Activated naive CD4-positive, alpha-beta T cell (primary cell): ENCODE measurements at places on chromosomes 1 and 21.

- DNase-seq: no peak
Observed at GRCh38 chr1:72284348-72285073, 2.2 kb upstream of the NEGR1 start.

- DNase-seq: no peak
Observed at GRCh38 chr1:159999204-159999603, 32.6 kb downstream of the PIGM start.

- DNase-seq: no peak
Observed at GRCh38 chr1:157073944-157074685, 25.5 kb downstream of the ETV3L start.

DNA sequence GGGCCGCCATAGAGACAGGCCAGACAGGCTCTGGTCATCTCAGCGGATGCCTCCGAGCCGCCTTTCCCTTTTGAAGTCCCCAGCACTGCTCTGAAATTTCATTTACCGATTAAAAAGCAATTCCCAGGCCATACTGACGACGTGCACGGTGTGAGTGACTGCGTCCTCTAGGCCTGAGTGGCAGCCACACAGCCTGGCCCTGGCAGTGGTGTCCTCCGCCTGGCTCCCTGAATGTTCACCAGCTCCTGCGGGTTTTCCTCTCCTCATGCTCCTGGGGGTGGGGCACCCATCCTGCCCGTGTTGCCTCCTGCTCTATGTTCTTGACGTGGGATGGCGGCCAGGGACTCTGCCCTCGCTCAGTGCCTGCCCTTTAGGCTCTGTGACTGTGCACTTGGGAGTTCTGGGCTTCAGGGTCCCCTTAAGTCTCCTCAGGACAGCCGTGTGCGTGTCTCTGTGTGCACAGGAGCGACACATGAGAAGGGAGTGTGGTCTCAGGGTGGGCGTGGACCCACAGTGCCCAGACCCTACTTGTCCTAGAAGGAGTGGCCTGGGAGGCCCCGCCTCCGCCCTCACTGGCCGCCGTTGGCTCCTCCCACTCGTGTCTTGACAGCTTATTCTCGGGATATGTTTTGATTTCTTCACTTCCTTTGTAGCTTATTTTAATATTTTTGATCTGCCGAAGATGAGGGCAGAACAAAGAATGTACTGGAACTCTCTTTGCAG is 3.6 kb downstream of the SKI start:
- DNase-seq: peak; percentile 67

DNA sequence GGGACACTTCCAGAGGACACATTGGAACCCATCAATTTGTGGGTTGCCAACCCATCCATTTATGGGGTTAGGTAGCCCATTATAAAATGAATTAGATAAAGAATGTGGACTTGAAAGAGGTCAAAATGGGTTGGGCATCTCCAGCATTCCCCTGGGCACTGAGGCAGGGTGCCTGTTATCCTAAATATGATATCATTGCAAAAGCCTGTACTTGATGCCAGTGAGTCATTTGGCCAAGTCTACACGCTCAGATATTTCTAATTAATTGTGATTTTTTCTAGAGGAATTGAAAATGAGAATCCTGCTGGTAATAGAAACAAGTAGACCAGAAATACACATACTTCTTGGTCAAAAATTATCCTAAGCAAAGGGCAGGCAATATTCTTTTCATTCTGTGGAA is 21.9 kb upstream of the NBL1 start:
- no peak for DNase-seq

DNA sequence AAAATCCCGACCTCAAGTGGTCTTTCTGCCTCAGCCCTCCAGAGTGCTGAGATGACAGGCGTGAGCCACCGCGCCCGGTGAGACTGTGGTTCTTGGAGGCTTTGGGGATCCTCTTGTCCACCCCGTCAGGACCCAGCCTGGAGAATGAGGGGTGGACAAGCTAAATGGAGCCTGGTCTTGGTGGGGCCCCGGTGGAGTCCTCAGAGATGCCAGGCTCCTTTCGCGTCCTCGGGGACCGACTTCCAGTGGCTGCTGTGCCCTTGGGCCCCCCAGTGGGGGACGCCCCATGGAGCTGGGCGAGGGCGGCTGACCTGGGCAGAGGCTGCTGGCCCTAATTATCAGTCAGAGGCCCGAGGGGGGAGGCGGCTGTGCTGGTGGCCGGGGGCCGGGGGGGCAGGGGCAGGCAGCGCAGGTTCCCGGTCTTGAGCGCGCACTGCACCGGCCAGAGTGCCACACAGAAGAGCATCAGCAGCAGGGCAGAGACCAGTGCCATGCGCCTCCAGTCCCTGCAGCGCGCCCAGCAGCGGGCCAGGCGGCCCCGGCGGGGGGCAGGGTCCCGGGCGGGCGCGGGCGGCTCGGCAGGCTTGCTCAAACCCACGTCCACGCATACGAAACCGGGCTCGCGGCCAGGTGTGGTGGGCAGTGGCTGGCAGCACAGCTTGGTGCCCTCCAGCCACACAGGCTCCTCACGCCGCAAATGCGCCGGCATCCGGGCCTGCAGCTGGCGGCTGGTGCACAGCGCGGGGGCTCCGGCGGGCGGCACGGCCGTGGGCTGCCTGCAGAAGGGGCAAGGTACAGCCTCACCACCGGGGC is 2.4 kb downstream of the RNF223 start:
- no peak for DNase-seq
